ENCODE measurements at places on chromosomes 11 and 22.

- no peak for DNase-seq
Observed at GRCh38 chr22:41664490-41664889, 24.2 kb downstream of the SNU13 start.

GRCh38 chr11:7449211-7449840 is 36.0 kb upstream of the OLFML1 start:
- no peak for DNase-seq

- DNase-seq = no peak
Observed at GRCh38 chr11:18697576-18697975, 1.0 kb upstream of the TMEM86A start.

DNA sequence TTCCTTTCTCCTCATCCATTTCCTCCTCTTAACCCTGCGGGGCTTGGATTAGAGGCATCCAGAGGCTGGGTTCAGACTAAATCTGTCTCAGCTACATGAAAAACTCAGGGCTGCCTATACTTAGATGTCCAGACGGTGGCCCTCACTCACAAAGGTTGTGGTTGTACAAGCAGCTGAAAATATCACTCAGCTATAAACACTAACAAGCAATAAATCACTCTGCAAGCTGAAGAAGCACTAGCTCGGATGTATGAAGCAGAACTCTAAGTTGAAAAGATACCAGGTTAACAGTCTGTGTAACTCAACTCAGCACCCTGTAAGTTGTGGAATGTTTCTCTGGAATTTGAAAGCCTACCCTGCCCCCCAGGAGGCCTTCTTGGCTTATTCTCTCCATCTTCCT is 82.9 kb downstream of the EXT2 start:
- no peak for DNase-seq

DNA sequence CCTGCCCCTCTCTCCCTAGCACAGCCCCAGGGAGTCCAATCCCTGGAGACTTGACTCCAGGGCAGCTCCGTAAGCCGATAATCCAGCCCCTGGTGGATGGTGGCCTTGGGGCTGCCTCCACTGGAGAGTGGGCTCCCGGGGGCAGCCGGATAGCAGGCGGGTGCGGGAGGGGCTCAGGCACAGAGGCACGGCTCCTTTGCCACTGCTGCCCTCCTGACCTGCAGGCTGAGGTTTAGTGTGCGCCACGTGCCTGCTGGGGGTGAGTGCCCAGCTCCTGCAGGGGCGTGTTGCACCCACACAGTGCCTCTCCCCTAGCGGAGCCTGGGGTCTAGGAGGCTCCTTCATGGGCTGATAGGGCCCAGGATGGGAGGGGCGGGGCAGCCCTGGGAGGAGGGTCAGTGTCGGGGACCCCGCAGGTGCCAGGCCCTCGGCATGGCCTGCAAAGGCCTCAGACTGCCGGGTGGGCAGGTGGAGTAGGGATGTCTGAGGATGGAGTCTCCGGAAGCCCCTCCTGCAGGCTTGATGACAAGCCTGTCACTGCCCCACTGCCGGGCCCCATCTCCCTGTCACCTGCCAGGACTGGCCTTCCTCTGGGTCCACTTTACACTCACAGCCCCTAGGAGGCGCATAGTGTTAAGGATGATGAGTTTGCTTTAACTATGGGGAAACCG is 5.6 kb downstream of the DUSP8 start:
- no peak for DNase-seq

Data from head of caudate nucleus (tissue), 42 donors.